ENCODE measurements at places on chromosomes 2 and 18.

- no peak for DNase-seq
Observed at GRCh38 chr2:20665243-20666004, 1.5 kb upstream of the GDF7 start.

GRCh38 chr18:35183886-35184285, 56.9 kb upstream of the ZNF397 start:
- no peak for DNase-seq

GRCh38 chr2:187532333-187533120, 21.7 kb downstream of the TFPI start:
- DNase-seq: no peak

DNA sequence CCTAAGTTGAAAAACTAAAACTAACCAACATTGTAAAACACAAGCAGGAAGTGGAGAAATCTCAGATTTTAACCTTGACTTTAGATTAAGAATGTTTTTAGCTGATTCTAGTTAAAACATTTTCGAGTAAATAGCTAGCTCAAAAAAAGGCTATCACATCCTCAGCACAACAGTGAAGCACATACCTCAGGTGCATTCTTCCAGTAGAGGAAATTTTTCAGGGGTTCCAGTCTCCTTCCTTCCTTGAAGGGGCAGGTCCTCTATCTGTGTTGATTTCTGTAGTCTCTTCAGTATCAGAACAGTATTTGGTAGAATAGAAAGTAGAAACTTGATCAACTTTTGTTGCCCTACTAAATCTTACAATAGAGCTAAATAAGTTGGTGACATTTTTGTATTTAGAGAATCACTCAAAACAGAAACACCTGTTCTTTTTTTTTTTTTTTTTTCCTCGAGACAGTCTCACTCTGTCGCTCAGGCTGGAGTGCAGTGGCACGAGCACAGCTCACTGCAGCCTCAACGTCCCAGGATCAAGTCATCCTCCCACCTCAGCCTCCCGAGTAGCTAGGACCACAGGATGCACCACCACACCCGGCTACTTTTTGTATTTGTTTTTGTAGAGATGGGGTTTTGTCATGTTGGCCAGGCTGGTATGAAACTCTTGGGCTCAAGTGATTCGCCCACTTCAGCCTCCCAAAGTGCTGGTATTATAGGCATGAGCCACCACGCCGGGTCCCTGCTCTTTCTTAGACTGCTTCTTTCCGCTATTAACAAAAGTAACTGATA, 6.9 kb upstream of the GPR155 start:
- peak; percentile 19 for DNase-seq

DNA sequence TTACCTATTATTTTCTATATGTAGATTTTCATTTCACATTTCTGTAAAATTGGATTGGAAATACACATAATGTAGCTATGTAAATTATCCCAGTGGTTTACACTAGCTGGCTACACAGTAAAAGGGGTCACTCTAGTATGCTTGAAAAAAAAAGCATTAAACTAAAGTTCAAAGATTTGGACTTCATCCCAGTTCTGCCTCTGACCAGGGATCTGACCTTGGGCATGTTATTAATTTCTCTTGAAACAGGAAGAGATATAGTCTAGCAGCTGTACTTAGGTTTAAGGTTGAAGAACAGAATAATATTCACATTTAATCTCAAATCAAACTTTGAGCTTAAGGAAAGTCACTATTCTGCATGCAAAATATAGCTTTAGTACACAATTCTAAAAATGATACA, 64.5 kb upstream of the RPE start:
- DNase-seq: no peak

DNA sequence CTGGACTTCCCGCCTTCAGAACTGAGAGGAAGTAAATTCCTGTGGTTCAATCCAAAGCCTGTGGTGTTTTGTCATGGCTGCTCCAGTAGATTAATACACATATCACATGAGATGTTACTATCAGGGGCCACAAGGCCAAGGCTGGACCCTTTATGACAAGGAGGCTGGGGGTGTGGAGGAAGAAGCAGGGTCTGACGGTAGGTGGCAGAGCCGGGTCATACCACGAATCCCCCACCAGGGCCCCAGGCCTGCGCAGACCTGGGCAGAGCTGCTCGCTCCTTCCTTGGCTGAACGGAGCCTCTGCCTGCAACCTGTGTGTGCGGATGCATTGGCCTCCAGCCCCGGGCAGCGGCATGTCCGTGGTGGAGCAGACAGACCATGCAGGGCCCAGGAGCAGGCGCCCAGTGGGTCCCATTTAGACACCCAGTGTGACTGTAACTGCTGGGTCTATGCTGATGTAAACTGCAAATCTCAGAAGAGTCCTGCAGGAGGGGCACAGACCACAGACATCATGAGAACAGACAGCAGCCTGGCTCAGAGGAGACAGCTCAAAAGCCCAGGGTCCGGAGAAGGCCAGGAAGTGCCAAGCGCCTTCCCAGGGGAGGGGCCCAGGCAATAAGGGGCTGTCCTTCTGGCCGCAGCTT, 155.2 kb downstream of the PXDN start:
- no peak for DNase-seq

DNA sequence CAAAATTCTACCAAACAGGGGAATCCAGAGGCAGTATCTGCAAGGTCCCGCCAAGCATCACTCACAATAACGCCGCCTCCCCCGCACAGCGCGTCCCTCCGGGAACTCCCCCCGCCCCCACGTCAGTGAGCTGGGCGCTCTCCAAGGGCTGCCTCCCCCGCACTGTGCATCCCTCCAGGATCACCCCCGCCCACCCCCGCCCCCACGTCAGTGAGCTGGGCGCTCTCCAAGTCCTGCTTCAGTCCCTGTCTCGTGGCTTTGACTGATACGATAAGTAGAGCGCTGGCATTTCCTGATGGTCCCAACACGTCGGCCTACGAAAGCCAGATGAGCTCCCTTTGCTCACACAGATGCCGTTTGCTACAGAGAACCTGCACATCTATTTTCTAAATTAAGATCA, 130.7 kb upstream of the TPO start:
- DNase-seq: no peak

- DNase-seq: no peak
Observed at GRCh38 chr2:157842106-157842879, 33.8 kb downstream of the ACVR1 start.

GRCh38 chr2:112153179-112153490, 14.9 kb downstream of the FBLN7 start:
- no peak for DNase-seq

- no peak for DNase-seq
Observed at GRCh38 chr2:136167721-136168475, 49.9 kb upstream of the CXCR4 start.

GRCh38 chr2:16430846-16431245, 234.8 kb downstream of the CYRIA start:
- no peak for DNase-seq

GRCh38 chr2:158656492-158657229, 138.5 kb upstream of the DAPL1 start:
- no peak for DNase-seq

GRCh38 chr2:178075006-178075326, 2.4 kb upstream of the PDE11A start:
- DNase-seq: no peak

GRCh38 chr2:18117592-18117991, 239.1 kb downstream of the KCNS3 start:
- peak; percentile 7 for DNase-seq

GRCh38 chr2:9565436-9566153, 10.0 kb upstream of the ADAM17 start:
- no peak for DNase-seq

- no peak for DNase-seq
Observed at GRCh38 chr2:241286348-241287090, 29.0 kb downstream of the HDLBP start.

DNA sequence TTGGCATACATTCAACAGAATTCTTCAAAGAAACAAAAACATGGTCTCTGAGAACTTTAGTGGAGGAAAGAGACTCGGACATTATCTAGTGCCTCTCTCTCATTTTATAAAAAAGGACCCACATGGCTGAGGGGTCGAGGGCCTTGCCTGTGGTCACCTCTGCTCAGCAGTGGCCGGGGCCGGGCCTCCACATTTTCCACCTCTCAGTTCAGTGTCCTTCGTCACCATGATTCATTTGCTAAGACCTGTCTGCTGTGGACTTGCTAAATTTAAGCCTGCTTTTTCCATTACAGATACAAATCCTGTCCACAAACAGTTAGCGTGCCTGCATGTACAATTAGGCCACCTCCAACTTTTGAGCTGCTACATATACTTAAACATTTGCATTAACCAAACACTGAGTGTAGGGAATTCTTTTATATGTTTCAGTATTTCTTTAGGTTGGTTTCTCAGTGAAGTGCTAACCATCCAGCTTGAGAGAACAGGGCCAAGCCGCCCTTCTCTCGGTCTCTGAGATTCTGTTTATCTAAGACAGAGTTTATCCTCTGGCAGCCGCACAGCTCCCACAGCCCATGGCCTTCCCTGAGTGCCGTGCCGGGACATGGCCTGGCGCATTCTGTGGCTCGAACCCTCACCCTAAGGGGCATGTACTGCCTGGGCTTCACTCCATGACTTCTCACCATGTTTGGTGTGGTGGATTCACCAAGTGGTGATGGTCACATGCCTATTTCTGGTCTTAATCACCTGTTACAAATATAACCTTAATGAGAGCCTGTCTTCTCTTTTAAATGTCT, 46.2 kb downstream of the COA5 start:
- no peak for DNase-seq

- no peak for DNase-seq
Observed at GRCh38 chr2:49861821-49862220, 707.5 kb upstream of the FSHR start.

GRCh38 chr2:17035010-17035409, 369.4 kb upstream of the CYRIA start:
- no peak for DNase-seq

DNA sequence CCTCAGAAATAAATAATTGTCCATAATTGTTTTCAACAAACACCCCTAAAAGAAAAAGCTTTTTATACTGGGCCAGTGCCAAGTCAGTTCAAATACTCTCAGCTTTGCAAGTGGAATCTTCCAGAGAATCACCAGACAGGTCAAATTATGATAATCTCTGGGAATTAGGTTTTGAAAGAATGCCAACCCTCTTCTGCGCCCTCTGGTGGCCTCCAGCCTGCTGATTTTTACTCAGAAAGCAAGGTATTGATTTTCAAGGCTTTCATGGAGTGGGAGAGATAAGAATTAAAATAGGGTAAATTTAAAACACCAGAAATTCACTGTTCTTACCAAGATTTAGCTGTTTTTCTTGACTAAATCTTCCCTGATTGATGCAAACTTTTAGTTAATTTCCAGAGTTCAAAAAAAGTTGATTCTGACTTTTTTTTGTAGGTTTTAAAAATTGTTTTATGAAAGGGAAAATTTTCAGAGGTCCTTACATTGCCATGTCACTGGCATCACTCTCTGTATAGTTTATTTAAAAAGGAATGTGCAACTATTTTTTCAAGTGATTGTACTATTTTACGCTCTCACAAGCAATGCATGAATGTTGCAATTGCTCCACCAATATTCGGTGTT, 282.9 kb upstream of the TNP1 start:
- DNase-seq: peak; percentile 22

- DNase-seq: no peak
Observed at GRCh38 chr2:60973705-60974104, 43.8 kb upstream of the PEX13 start.

DNA sequence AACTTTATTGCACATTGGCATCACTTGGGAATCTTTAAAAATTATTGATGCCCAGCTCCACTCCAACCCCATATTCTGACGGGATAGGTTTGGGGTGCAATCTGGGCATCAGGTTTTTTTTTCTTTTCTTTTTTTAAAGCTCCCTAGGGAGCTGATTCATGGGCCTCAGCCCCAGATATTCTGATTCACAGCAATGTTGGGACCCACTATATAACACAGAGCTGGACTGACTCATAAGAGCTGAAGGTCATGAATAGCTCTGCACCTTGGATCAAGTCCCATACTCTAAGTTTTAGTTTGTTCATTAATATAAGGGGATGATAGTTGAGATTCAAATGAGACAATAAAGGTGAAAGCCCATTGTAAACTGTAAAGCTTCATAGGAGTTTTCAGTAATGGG, 191.1 kb upstream of the REV1 start:
- DNase-seq: no peak

- DNase-seq: no peak
Observed at GRCh38 chr2:7649461-7650228, 732.4 kb downstream of the RNF144A start.

- no peak for DNase-seq
Observed at GRCh38 chr2:104164721-104165252, 689.1 kb upstream of the POU3F3 start.

- DNase-seq: no peak
Observed at GRCh38 chr2:48515513-48515985, 14.4 kb upstream of the STON1 start.

DNA sequence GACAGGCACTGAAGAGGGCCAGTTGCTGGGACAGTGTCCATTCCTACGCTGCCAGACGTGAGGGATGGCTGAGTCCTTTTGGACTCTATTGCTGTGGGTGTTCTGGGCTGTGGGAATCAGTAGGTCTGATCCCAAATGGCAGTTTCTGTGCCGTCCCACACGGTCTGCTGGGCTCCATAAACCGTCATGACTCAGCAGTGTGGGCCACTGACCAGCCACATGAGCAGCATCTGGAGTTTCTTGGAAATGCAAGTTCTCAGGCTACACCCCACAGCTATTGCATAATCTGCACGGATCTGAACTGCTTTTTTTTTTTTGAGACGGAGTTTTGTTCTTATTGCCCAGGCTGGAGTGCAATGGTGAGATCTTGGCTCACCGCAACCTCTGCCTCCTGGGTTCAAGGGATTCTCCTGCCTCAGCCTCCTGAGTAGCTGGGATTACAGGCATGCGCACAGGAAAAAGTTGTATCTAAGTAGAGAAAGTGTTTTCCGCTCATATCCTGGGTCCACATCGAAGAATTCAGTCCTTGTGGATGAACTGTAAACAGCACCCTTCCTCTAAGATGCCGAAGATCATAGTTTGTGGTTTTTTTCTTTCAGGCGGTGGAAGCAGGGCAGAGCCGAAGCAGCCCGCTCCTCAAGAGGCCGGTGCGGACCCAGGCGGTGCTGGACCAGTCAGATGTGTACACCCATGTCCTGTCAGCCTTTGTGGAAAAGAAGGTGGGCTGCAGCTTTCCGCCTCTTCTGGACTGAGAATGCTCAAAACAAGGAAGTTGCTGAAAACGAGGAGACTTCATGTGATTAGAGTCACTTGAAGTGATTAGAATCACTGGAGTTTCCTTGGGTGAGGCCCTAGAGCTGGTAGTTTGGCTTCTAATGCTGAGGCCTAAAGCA, 25.5 kb downstream of the RMC1 start:
- no peak for DNase-seq

- no peak for DNase-seq
Observed at GRCh38 chr2:120983344-120983743, 247.7 kb downstream of the GLI2 start.

DNA sequence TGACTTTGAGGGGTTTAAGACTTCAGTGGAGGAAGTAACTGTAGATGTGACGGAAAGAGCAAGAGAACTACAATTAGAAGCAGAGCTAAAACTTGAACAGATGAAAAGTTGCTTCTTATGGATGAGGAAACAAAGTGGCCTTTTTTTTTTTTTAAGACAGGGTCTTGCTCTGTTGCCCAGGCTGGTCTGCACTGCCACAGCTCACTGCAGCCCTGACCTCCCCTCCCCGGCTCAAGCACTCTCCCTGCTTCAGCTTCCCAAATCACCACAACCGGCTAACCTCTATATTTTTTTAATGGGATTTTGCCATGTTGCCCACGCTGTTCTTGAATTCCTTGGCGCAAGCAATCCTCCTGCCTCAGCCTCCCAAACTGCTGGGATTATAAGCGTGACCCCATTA, 3.2 kb downstream of the MAP3K2 start:
- DNase-seq: no peak
